Body of pancreas (tissue), 4 donors: ENCODE measurements at places on chromosomes 12 and 14. TPM values are rescaled to one million over a fixed set of nuclear protein-coding genes. Genes with fewer than 3 reads are reported as not detected.

DNA sequence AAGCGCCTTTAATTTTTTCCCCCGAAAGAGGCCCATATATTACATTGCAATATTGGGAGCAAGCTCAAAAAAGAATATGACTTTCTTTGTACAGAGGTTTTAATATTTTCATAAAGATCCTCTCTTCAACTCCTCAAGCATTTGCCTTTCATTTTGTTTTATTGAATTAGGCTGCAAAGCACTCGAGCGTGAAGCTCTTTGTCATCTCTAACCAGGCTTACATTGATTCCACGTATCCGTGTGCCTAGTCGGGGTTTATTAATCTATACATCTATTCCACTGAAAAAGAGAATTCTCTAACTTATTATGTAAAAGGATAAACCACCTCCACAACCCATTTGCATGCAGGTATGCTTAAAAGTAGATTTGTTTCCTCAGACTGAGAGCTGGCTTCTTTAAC lies 234.8 kb upstream of the TMPO start:
- DNase-seq: no peak
- no peaks in the 10 kb centered on the region for H3K36me3 ChIP-seq
- no peaks in the 10 kb centered on the region for H3K4me1 ChIP-seq
- no peaks in the 10 kb centered on the region for H3K27me3 ChIP-seq

- no peak for DNase-seq
- no peaks in the 10 kb centered on the region for H3K4me1 ChIP-seq
- peak within 1 kb of the TSS; percentile 25 for H3K27ac ChIP-seq
- no peak within 1 kb of the TSS for H3K4me3 ChIP-seq
- H3K36me3 ChIP-seq: no peaks in the 10 kb centered on the region
- H3K27me3 ChIP-seq: no peaks in the 10 kb centered on the region
These were observed at the start of gene ZNF705A for GRCh38 chr12:8156845-8157244. ZNF705A (plus strand) TSS chr12:8157015; CDS start chr12:8172626, 15,611 bp downstream.

DNA sequence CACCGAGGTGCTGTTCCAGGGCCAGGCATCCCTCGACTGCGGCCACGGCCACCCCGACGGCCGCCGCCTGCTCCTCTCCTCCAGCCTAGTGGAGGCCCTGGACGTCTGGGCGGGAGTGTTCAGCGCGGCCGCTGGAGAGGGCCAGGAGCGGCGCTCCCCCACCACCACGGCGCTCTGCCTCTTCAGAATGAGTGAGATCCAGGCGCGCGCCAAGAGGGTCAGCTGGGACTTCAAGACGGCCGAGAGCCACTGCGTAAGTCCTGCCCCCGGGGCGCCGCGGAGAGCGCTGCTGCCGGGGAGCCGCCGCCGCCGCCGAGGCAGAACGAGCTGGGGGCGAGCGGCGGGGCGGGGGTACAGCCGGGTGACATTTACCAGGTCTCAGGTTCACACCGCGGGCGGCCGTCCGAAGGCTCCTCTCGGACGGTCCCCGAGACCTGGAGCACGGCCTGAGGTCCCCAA lies 1.4 kb downstream of the PLXNC1 start:
- no peak overlapping the region for H3K4me3 ChIP-seq
- peak; percentile 24 for DNase-seq
- no peaks in the 10 kb centered on the region for H3K36me3 ChIP-seq
- peaks cover 31% of the 10 kb centered on the region for H3K4me1 ChIP-seq

GRCh38 chr12:104132351-104132956 lies 5.6 kb downstream of the NFYB start:
- H3K27me3 ChIP-seq: no peaks in the 10 kb centered on the region
- no peak overlapping the region for H3K4me3 ChIP-seq
- no peak for DNase-seq

DNA sequence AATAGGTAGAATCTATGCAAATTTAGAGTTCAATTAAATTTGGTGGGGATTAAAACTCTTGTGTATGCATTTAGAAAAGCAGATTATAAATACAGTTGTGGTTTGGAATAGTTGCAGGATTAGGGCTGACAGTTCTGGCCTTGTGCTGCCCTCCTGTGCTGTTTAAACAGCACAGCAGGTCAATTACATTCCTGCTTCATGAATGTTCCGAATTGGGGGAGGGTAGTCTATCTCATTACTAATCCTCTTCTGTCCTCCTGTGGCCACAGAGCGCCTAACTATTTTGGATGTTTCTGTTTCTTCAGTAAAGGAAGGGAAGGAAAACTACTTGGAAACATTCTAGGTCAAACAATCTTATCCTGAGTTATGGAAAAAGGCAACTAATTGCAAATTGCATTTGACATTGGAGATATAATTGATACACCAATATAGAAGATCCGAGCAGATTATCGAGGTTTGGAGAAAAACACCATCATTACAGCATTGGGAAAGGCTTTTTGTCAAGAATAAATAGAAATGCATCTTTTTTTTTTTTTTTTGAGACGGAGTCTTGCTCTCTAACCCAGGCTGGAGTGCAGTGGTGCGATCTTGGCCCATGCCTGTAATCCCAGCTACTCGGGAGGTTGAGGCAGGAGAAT lies 8.7 kb upstream of the GPR19 start:
- H3K27me3 ChIP-seq: no peaks in the 10 kb centered on the region
- H3K27ac ChIP-seq: no peak overlapping the region
- H3K4me3 ChIP-seq: no peak overlapping the region
- no peaks in the 10 kb centered on the region for H3K36me3 ChIP-seq
- H3K4me1 ChIP-seq: peaks cover 12% of the 10 kb centered on the region

- DNase-seq: no peak
- no peak overlapping the region for H3K27ac ChIP-seq
- no peaks in the 10 kb centered on the region for H3K27me3 ChIP-seq
- no peak overlapping the region for H3K4me3 ChIP-seq
- peaks cover 13% of the 10 kb centered on the region for H3K4me1 ChIP-seq
These were observed 23.5 kb downstream of the CCDC92 start for GRCh38 chr12:123948796-123949769.

DNA sequence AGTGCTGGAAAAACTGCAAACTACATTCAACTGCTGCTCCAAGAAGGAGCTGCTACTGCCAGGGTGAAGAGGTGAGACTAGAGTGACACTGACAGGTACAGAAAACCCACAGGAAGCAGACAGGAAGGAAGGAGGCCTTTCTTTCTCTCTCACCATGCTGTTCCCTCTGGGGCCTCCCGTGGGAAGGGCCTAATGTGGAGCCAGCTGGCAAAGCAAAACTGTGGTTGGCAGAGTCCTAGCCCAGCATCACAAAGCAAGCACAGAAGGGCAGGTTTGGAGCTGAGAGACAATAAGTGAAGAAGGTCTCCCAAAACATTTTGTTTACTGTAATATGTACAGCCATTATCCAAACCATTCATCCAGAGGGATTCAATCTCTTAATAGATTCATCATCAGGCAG lies 122.5 kb upstream of the MAX start:
- no peaks in the 10 kb centered on the region for H3K27me3 ChIP-seq
- H3K36me3 ChIP-seq: no peaks in the 10 kb centered on the region
- no peak overlapping the region for H3K4me3 ChIP-seq
- H3K27ac ChIP-seq: peak overlapping the region; percentile 78

DNA sequence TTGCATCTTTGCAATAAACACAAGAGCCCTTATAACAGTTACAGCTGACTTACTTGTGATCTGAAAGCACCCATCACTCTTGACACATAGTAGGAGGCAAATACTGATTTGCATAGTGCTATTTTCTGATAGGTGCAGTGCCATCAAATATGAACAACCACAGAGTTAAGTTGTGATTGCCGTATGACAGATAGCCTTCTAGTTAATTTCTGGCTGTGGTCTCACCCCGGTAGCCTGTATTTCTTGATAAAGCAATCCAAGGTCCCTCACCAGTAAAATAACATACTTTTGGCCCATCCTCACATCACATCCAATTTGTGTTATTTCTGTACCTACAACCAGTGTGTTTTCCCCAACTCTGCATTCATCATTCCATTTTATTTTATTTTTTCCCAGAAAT lies 23.3 kb upstream of the STYK1 start:
- no peaks in the 10 kb centered on the region for H3K4me1 ChIP-seq
- no peak overlapping the region for H3K4me3 ChIP-seq
- H3K27me3 ChIP-seq: no peaks in the 10 kb centered on the region
- H3K36me3 ChIP-seq: peaks cover 27% of the 10 kb centered on the region
- H3K27ac ChIP-seq: no peak overlapping the region

GRCh38 chr12:50533203-50533584 lies 28.4 kb downstream of the DIP2B start:
- H3K27me3 ChIP-seq: no peaks in the 10 kb centered on the region
- H3K4me1 ChIP-seq: peaks cover 56% of the 10 kb centered on the region

Gene TDRD9
- 4.7 TPM for total RNA-seq

Gene AKAP6
- 2.0 TPM for total RNA-seq

Gene RHOJ
- 4.2 TPM for total RNA-seq

Gene PIWIL1
- total RNA-seq: not detected

Gene VCPKMT
- total RNA-seq: 2.0 TPM

Gene CLEC1A
- 2.6 TPM for total RNA-seq
